Testis (tissue), 5 donors: ENCODE measurements at places on chromosomes 3 and 15.

GRCh38 chr3:72446218-72447058, 401.8 kb downstream of the SHQ1 start:
- H3K4me1 ChIP-seq, result peaks cover 17% of the 10 kb centered on the region
- H3K4me3 ChIP-seq, result peak within 1 kb of the TSS; percentile 90
- peak within 1 kb of the TSS; percentile 96 for H3K27ac ChIP-seq

- no peak overlapping the region for H3K27ac ChIP-seq
- H3K36me3 ChIP-seq, result no peaks in the 10 kb centered on the region
- DNase-seq, result no peak
- H3K4me1 ChIP-seq, result no peaks in the 10 kb centered on the region
- H3K27me3 ChIP-seq, result no peaks in the 10 kb centered on the region
Observed at GRCh38 chr3:98777801-98778220, 14.7 kb downstream of the ST3GAL6 start.

DNA sequence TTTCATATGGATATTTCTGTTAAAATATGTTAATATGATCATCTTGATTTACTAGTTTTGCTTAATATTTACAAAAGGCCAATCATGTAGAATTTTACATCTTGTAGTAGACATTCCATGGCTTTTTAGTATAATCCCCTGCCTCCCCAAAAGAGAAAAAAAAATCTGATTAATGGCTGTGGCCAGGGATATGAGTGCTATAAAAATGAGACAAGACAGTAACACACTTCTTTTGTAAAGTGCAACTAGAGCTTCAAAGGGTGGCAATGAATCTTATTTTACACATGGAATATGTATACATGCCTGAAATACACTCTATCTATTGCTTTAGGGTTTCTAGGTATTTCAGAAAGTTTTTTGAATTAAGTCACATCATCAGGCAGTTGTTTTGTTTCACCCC, 112.2 kb upstream of the NANOGP8 start:
- no peak overlapping the region for H3K4me3 ChIP-seq
- no peak for DNase-seq
- H3K27ac ChIP-seq, result no peak overlapping the region
- no peaks in the 10 kb centered on the region for H3K27me3 ChIP-seq
- H3K36me3 ChIP-seq, result no peaks in the 10 kb centered on the region

GRCh38 chr3:171393032-171393744, 67.0 kb downstream of the TNIK start:
- no peaks in the 10 kb centered on the region for H3K4me1 ChIP-seq
- no peak overlapping the region for H3K27ac ChIP-seq
- no peaks in the 10 kb centered on the region for H3K27me3 ChIP-seq

DNA sequence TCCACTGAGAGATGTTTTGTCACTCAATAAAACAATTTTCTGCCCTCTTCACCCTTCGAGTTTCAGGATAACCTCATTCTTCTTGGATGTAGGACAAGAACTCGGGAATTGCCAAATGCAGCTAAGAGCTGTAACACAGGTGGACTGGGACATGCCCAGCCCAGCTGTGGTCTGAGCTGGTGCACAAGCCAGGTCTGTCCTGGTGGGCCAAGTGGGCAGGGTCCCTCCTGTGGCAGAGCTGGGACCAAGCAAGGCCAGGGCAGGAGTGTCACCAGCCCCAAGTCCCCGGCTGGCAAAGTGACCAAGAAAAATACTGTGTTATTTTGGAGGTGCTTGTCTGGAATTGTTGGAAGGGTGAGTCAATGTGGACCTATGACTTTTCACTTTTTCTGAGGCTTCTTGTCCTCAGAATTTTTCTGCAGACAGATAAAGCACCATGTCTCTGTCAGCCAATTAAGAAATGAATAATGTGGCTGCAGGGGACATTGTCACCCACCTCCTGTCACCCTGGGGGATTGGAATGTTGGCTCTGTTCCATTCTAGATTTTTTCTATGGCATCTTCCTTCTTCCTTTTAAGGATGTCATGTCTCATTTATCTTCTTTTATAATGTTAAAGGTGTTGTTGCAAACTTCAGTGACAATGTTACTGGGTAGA, 645.2 kb upstream of the EPHA6 start:
- H3K27me3 ChIP-seq, result no peaks in the 10 kb centered on the region
- no peaks in the 10 kb centered on the region for H3K36me3 ChIP-seq
- DNase-seq, result no peak
- H3K27ac ChIP-seq, result no peak overlapping the region
- no peaks in the 10 kb centered on the region for H3K4me1 ChIP-seq

GRCh38 chr3:127970966-127971592, 56.0 kb downstream of the KBTBD12 start:
- peak; percentile 65 for DNase-seq
- no peak overlapping the region for H3K27ac ChIP-seq
- H3K36me3 ChIP-seq, result no peaks in the 10 kb centered on the region
- H3K27me3 ChIP-seq, result no peaks in the 10 kb centered on the region
- H3K4me1 ChIP-seq, result no peaks in the 10 kb centered on the region

GRCh38 chr15:52294881-52295420, 653 bp downstream of the MYO5C start:
- peaks cover 4% of the 10 kb centered on the region for H3K4me1 ChIP-seq
- H3K27ac ChIP-seq, result peak overlapping the region; percentile 68
- H3K4me3 ChIP-seq, result peak overlapping the region; percentile 62
- H3K27me3 ChIP-seq, result no peaks in the 10 kb centered on the region
- H3K36me3 ChIP-seq, result no peaks in the 10 kb centered on the region
